ENCODE measurements at places on chromosomes 1 and 21.

DNA sequence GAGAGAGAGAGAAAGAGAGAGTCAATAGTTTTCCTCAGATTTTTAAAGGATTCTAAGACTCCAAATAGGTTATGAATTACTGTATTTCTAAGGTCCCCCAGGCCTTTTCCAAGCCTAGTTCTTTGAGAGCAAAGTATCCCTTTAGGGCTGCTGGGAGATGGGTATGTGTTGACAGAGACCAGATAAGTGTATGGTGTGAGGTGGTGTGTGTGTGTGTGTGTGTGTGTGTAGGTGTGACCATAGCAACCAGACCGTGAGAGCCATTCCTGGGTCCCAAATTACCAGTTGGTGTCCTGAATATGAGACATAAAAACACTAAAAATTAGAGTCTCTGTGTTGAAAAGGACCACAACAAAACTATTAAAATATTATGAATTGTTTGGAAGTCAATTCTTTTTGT lies 41.7 kb upstream of the DNAJC6 start:
- DNase-seq, result no peak

- DNase-seq, result peak; percentile 76
These were observed 66.3 kb upstream of the DIRAS3 start for GRCh38 chr1:68116643-68117235.

GRCh38 chr21:27513825-27514224 lies 546.9 kb upstream of the ADAMTS5 start:
- DNase-seq, result peak; percentile 58

GRCh38 chr1:40067023-40067422 lies 26.5 kb downstream of the CAP1 start:
- DNase-seq, result no peak

DNA sequence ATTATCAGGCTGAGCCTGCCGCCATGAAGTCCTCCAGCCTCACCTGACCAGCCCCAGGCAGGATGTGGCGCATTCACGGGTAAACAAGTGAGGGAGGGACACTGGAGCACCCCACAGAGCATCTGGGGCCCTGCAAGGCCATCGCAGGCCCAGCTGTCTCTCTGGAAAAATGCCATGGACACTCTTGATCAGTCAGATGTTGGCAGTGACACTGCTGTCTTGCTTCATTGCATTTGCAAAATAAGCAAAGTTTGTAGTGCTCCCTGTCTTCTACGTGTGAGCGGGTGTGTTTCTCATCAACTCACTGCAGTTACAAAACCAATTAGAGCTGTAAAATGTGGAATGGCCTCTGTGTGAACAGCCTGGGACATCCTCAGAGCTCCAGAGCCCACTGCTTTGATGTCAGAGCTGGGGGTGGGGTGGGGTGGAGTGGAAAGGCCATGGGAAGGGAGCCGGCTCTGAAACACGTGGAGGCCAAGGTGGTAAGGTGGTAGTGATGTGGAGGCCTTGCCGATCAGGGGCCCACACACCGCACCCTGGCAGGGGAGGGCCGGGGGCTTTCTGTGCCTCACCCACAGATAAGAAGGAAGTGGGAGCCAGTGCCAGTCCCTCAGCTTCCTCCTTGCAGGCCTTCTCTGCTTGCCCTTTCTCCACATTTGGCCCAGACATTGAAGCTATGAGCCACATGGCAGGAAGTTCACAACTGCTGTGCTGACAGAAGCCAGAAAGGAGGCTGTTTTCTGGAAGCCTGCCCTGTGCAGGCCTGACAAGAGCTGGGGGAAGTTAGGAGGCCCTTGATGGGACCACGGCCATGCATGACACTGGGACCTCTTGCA lies 254.9 kb downstream of the RHOU start:
- DNase-seq, result no peak

- DNase-seq, result peak; percentile 90
These were observed 151.4 kb downstream of the TGFB2 start for GRCh38 chr1:218496561-218496960.

GRCh38 chr1:161096530-161096929 lies 1.6 kb upstream of the KLHDC9 start:
- peak; percentile 87 for DNase-seq

GRCh38 chr21:44730028-44730395 lies 18.6 kb upstream of the TSPEAR start:
- DNase-seq, result no peak

DNA sequence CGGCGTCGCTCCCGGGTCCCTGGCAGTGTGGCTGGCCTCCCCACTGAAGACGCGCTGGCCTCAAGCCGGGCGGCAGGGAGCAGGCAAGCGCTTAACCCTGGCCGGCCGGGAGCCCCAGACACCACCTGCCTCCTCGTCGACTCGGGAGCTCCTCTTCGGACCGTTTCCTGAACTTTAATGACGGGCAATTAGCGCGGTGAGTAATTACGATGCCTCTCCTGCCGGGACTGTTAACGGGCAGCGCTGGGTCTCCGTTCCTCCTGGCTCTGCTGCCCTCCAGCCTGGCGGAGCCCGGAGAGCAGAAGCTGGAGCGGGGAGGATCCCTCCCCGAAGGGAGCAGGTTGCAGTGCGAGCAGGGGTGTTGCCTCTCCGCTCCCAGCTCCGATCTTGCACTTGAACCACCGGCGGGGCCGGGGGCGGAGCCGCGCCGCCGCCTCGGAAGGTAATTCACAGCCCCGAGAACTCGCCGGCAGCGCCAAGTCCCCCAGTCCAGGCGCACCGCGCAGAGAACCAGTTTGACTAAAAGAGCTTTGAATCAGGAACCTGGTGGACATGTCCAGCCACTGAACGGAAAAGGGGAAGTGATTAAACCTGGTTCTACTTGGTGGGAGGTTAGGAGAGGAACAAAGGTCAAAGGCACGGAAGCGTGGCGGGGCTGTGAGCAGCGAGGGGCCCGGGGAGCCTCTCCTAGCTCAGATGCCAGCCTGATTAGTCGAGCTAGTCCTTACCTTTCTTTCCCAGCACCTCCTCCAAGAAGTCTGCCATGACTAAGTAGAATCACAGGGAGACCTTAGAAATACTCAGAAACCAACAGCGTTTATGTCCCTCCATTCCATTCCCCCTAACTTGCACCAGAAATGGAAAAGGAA lies 18.3 kb upstream of the PLEKHA6 start:
- DNase-seq, result no peak

- no peak for DNase-seq
These were observed 631.9 kb upstream of the ADGRL4 start for GRCh38 chr1:79638382-79638781.

DNA sequence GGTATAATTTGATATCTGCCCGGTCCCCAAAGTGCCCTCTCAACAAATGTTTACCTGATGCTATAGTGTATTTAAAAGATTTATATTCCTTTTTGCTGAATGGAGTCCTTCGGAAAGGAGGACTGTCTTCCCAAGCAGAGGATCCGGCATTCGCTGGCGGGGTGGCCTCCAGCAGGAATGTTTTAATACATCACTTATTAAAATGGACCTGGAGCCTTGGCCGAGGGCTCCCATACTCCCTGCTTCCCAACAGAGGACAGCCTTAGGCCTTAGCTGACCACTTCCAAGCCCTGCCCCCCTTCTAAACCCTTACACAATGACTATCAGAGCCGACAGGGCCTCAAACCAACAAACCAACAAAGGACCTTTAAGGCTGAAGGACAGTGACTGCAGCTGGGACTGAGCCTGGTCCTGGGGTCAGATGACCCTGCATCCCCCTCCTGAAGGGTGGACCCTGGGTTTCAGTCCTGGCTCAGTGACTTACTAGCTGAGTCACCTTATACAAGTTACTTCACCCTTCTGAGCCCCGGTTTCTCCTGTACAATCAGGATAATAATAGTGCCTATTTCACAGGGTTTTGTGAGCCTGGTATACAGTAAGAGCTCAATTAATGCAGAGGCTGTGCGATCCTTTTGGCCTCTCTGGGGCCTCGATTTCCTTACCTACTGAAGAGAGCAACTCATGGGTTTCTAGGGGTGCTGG lies 5.6 kb downstream of the CAMK2N1 start:
- DNase-seq, result no peak

GRCh38 chr1:29237852-29238619 lies 1.7 kb downstream of the PTPRU start:
- peak; percentile 21 for DNase-seq

- peak; percentile 88 for DNase-seq
These were observed 27.2 kb upstream of the TINAGL1 start for GRCh38 chr1:31548907-31549808.

DNA sequence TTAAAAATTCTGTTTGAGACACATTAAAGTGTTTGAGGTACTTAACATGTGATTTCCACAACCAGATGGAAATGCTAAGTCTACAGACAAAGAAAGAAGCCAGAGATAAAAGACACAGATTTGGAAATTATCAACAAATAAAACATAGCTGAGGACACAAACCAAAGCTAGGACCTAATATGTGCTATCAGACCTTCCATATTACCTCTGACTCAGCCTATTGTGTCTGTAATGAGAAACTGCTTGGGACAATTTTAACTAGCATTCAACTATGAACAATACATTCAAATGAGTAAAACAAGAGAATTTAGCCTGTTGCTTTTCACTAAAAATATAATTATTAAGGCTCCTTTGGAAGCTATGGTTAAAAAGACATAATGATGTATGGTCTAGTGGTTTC lies 54.6 kb downstream of the WNT2B start:
- DNase-seq, result no peak

DNA sequence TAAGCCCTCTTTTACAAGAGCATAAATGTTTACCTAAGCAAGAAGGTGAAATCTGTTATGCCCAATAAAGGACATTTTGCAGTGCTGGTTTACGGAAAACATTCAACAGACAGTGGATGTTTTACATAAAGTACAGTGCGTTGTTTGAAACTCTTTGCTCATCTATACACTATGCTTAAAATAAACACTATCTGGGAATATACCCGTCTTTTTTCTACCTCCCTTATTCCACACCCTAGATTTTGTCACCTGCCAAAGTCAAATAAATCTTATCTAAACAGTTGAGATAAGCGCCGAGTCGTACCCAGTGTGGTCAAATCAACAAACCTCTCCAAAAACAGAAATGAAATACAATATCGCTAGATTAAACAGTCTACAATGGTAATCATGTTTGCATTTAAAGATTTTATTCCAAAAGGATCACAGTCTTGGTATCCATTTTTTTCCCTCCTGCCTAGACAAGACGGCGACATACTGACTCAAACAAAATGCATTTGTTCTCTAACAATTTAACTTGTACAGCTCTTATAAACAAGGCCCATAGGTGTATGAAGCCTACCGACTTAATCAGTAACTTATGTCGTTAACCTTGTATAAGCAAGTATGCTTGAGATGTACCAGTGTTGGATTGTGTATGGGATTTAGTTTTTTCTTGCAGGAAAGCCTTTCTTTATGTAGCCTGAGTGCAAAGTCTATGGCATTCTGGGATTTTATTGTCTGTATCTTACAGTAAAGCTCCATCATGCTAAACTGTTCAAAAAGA lies 189.1 kb downstream of the FMN2 start:
- DNase-seq, result no peak

DNA sequence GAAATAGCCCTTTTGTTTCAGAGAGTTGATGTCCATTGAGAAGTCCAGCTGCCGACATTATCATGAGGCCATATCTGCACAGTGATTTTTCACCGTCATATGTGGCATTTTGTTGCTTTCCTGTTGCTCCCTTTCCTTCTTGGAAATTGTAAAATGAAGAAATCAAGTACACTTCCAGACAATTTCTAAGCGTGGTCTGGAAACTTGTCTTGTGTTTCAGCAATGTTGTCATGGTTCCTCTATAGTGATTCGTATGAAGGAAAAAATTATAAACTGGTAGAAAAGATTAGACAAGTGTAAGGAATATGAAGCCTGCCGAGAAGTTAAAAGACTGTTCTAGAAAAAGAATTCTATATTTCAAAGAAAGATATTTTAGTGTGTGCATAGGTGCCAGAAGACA lies 17.7 kb downstream of the NTNG1 start:
- DNase-seq, result no peak

DNA sequence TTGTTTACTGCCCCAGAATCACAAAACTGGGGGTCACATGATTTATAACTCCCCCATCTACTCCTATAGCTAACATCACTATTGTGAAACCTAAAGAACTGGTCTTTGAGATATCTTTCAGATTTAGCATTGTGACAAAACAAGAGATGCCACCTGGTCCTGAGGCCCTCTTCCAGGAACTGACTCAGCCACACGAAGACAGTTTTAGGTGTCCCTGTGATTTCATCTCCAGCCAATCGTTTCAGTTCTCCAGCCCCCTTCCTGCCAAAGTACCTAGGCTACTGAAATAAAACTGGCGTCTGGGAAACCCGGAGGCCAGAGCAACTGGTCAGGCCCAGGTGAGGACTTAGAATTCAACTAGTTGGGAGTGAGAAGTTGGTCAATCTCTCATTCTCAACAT lies 36.6 kb downstream of the TBX19 start:
- no peak for DNase-seq

GRCh38 chr1:167502719-167503462 lies 15.4 kb downstream of the CD247 start:
- DNase-seq, result no peak

DNA sequence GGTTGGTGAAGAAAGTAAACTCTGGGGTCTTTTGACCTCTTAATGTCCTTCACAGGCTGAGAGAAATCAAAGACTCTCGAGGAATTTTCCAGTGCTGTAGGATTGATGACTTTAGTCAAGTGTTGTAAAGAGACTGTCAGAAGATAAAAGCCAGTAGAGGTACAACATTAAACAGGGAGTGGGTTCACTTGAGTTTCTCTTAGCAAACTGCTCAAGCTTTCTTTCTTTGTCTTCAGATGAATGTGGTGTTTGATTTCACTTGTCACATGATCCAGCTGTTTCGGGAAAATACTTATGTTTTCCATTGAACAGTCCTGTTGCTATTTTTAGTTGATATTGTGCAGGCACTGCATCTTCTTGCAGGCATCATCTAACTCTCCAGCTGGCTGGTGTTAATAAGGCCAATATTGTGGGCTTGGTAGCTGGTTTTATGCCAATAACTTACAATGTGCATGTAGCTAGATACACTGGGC lies 45.6 kb downstream of the XCL2 start:
- DNase-seq, result peak; percentile 92

DNA sequence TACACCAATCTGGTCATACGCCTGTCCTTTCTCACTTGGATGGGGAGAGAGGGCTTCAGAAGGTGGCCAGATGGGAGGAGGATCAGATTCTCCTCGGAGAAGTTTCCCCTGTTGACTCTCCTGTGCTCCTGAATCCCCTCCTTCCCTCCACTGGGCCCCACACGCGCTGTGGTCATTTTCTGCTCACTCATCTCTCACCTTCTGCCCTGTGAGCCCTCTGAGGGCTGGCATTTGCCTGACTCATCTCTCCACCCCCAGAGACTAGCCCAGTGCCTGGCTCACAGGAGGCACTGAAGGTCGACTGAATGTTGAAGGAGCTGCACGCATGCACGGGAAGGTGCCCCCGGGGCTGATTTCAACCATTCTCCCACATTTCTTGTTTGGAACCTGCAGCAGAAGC lies 14.2 kb downstream of the ABCA4 start:
- no peak for DNase-seq
